ENCODE measurements at places on chromosomes 4 and X. TPM values are rescaled to one million over a fixed set of nuclear protein-coding genes. Genes with fewer than 3 reads are reported as not detected.

The RAB39B gene
- total RNA-seq, result 1.4 TPM

The L1CAM gene
- 5.6 TPM for total RNA-seq

The ARMCX4 gene
- 28.0 TPM for total RNA-seq

The RHOXF2 gene
- total RNA-seq, result not detected

The SLC7A11 gene
- total RNA-seq, result 1.2 TPM

The AMER1 gene
- 5.0 TPM for total RNA-seq

The MBNL3 gene
- total RNA-seq, result 44.1 TPM

All from urinary bladder (tissue), 4 donors.